AG04450 (cell line): ENCODE measurements at places on chromosomes 12 and 14.

GRCh38 chr12:120136093-120136770, 19.7 kb upstream of the RAB35 start:
- no peak for DNase-seq

- DNase-seq: no peak
Observed at GRCh38 chr12:25972783-25973182, 14.3 kb downstream of the RASSF8 start.

- DNase-seq: no peak
Observed at GRCh38 chr14:73058922-73059673, 764 bp downstream of the RBM25 start.

GRCh38 chr12:88946372-88946997, 366.2 kb upstream of the KITLG start:
- DNase-seq: no peak

GRCh38 chr14:86654558-86655184, 1124.7 kb downstream of the FLRT2 start:
- DNase-seq: no peak

DNA sequence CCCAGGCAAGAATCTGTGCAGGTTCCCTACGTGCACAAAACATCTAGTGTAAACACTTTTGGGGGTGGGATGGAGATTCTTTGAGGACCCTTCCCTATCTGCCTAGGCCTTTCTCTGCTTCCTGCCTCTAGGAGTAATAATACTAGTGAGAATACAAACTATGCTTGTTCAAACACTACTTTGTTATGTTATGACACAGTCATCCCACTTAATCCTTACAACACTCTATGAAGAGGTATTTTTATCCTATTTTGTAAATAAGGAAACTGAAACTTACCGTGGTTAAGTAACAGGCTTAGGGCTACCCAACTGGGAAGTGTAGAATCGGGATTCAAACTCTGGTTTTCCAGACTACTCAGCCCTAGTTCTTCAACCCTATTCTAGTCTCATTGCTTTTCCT, 96.5 kb downstream of the KCNA5 start:
- no peak for DNase-seq

DNA sequence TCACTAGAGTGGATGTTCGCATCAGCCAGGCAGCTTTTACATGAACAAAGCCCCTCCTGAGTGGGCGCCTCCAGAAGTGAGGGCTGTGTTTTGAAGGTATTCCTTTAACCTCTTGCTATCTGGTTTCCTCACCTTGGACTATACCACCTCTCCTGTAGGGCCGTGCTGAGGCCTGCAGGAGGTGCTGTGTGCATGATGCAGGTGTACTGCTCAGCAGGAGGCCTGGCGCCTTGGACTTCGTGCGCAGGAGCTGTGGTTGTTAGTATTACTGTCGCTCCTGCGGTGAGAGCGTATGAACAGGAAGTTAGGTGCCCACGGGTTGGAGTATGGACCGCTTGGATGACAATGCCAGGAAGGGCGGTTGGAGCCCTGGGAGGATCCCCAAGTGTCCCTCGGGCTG, 130.7 kb downstream of the TSPAN9 start:
- no peak for DNase-seq

DNA sequence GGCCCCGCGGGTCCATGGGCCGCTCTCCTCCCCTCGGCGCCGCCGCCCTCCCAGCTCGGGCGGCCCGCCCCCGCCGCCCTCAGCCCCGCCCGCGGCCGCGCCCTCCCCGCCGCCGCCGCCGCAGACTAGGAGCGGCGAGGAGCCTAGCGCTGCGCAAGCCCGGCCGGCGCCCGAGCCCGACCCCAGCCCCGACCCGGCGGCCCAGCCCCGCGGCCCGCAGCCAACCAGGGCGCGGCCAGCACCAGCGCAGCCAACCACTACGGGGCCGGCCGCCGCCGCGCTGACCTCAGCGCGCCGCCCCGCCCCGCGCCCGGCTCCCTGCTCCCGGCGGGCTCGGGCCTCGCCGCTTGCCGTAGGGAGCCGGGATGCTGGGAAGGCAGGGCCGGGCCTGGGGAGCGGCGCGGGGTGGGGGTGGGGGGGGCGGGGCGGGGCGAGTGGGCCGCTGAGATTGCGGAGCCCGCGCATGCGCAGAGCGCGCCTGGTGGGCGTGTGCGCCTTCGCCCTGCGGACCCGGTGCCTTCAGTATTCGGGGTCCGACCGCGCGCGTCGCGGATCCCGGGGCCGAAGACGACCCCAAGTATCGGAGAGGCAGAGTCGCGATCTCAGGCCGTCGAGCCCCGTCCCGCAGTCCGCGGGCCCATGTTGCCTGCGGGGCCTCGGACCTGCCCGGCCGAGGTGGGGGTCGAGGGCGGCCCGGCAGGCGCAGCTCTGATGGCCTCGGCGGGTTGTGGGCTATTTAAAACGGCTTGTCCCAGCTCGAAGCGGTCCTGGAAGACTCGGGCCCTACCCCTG, at the start of gene CDC42BPB:
CDC42BPB (minus strand) TSS at position 178 of the 792 bp plus-strand sequence. CDS start 376 bp downstream, outside the sequence.
- DNase-seq: peak; percentile 67

DNA sequence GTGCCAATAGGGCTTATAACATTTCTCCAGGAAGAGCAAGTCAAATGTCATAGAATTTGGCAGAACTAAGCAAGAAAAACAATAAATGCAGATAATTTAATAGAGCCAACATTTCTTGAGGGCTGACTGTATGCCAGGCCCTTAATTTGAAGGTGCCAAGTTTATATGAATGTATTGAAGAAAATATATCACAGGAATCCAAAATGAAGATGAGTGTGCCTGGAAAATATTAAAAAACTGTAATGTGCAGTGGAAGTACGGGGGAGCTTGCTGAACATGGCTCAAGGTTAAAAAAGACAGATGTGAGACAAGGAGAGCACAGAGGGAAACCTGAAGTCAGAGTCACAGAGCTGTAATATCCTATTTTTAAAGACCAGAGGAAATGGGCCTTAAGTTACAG, 16.4 kb downstream of the NR1H4 start:
- no peak for DNase-seq

DNA sequence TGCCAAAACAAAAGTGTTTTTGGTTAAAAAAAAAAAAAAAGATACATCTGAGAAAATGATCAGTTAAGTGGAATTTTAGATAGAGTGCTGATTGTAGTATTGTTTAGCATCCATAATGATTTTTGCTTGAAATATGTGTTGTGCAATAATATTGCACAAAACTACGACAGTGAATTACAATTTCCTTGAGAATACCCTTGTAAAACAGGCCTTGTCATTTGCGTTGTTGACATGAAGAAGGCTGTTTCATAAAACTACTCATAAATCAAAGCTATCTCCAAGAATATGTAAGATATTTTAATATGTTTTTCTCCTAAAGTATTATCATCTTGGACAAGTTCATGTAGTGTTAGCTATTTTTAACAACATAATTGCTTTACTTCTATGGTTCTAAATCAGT, 1077.0 kb downstream of the LRFN5 start:
- no peak for DNase-seq

DNA sequence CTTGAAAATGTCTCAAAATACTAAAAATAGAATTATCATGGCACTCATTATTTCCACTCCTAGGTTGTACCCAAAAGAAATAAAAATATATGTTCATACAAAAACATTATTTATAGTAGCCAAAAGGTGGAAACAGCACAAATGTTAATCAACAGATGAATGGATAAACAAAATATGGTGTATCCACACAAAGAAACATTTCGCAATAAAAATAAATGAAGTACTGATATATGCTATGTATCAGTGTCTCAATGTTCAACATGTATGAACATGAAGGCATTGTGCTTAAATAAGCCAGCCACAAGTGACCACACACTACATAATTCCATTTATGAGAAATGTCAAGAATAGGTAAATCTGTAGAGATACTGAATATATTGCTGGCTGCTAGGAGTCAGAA, 40.9 kb downstream of the FOXG1 start:
- no peak for DNase-seq

- DNase-seq: no peak
Observed at GRCh38 chr12:26628234-26628633, 204.8 kb downstream of the ITPR2 start.

DNA sequence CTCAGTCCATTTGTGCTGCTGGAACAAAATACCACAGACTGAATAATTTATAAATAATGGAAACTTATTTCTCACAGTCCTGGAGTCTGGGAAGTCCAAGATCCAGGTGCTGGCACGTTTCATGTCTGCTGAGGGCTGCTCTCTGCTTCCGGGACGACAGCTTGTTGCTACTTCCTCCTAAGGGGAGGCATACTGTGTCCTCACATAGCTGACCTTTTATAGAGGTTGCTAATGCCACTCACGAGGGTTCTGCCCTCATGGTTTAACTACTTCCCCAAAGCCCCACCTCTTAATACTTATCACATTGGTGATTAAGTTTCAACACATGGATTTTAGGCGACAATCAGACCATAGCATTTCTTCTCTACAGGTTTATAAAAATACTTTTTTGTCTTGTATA, 411.1 kb downstream of the NRXN3 start:
- no peak for DNase-seq

DNA sequence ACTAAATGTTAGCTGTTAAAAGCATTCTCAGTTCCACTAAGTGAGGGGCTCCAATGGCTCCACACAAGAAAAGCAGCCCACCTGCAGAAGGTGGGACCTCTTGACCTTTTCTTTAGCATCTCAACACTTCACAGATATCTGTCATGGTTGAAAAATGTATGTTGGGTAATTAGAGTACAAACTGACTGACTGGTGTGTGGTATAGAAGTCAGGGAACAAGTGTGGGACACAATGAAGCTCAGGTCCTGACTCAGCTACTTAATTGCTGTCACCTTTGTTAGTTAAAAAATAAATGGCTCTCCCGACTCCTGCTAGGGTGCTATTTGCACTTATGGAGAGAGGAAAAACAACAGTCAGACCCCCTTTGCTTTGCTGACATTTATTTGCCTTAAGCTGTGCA, 299.0 kb downstream of the TTC6 start:
- no peak for DNase-seq

DNA sequence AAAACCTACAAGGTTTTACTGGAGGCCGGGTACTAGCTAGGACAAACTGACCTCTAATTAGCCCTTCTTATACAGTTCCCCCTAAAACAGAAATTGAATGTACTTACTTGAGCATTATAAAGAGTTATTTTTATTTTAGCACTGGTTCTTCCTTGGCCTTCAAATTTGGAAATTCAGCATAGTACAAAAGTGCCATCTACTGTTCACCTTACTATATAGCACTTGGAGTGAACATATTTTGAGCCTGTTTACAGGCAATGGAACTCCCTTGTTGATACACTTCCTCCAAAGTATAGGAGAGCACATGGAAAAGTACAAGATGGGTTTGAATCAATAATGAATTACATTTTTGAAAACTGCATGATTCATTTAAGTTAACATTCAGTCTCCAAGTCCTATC, 3.9 kb upstream of the POC1B start:
- DNase-seq: no peak

GRCh38 chr12:114499338-114499737, 93.4 kb upstream of the TBX5 start:
- no peak for DNase-seq

DNA sequence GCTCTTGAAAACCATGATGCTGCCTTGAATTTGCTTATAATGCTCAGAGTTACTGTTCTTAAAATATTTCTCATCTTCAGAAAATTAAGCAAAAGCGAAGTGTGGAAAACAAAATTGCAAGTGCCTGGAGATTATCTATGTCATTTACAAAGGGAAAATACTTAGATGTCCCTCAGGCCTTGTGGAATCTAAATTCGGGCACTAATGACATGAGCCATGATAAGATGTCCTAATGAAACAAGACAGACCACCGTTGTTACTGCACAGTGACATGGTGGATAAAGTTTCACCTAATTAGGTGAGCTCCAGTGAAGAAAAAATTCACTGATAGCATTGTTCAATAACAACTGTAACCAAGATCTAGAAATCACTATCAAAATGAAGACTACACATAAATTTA, 30.4 kb downstream of the PPP1R13B start:
- DNase-seq: no peak

DNA sequence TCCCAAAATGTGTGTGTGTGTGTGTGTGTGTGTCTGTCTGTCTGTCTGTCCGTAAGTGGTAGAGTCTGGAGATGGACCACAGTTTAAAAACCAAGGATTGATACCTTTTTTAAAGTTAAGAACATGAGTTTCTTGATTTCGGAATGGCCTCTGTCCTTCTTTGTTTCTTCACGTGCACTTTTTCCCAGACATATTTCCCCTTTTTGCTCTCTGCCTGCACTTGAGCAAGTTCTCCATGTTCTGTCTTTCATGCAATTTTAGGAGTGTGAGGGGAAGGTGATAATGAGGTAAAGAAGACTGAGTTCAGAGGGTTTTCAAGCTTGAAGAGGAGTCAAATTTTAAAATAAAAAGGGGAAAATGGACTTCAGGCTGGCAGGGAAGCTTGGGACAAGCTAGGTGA, 12.7 kb downstream of the OLR1 start:
- no peak for DNase-seq

GRCh38 chr12:26573225-26573909, 259.6 kb downstream of the ITPR2 start:
- no peak for DNase-seq

GRCh38 chr14:80388980-80389711, 177.8 kb upstream of the DIO2 start:
- peak; percentile 76 for DNase-seq

DNA sequence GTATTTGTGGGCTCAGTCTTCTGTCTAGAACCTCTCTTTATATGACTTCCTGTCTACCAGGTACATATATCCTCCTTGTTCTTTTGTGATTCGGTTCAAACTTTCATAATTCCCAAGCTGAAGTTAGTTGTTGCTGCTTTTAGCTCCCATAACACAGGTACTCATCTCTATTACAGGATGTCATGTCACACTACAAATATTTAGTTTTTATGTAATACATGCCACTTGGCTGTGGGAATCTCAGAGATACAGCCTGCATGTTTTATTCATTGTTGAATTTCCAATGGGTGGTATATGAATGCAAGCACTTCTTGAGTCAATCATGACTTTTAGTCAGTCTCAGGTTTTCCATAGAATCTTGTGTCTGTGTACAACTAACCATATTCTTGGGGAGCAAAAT, 122.7 kb downstream of the SINHCAF start:
- no peak for DNase-seq

DNA sequence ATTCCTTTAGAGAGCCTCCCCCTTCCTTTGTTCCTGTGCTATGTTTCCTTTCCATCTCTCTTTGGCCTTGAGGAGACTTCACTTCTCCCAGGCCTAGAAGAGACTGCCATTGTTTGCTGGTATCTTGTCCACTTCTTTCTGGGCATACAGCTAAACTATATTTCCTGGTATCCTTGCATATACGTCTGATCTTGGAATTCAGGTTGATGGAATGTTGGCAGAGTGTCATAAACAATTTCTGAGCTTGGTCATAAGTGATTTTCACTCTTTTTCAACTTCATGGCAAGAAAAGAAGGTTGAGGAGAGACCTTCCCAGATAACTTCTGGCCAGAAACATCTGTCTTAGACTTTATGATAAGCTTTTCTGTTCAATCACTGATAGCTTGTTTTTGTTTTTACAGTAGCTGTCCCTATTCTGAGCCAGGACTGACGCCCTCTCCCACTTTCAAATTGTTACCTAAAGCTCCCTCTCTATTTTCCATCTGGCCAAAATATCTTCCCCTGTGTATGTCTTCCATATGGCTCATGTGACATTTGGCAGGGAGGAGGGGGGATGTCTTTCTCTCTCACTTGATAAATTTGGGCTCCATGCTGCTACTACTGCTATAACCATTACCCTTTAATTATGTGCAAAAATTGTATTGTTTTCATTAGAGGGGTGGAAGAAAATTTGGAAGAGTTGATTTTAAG, 457.0 kb downstream of the ADAMTS20 start:
- no peak for DNase-seq

- DNase-seq: peak; percentile 29
Observed at GRCh38 chr12:46430340-46430948, 57.9 kb upstream of the SLC38A2 start.
